Activated CD8-positive, alpha-beta memory T cell treated with anti-CD3 and anti-CD28 coated beads, Interleukin-2, amount 10 ng/mL, durations not matched to agents 7 days and 5 days (primary cell): ENCODE measurements at places on chromosomes 13 and 19. TPM values are rescaled to one million over a fixed set of nuclear protein-coding genes. Genes with fewer than 3 reads are reported as not detected.

The CYSLTR2 gene
- total RNA-seq: 4.0 TPM

The ZNF681 gene
- total RNA-seq: 3.8 TPM

The LGALS4 gene
- 2.4 TPM for total RNA-seq

The TEKTIP1 gene
- 5.7 TPM for total RNA-seq

The FCER2 gene
- 0.23 TPM for total RNA-seq

The PDCD5 gene
- total RNA-seq: 148 TPM

The MEIOSIN gene
- not detected for total RNA-seq

The SIGLEC11 gene
- not detected for total RNA-seq

The CNFN gene
- total RNA-seq: not detected

The NLRP5 gene
- not detected for total RNA-seq

The PTGIR gene
- 1.8 TPM for total RNA-seq

The ZNF534 gene
- not detected for total RNA-seq

The BEST2 gene
- not detected for total RNA-seq

The BCL3 gene
- total RNA-seq: 56.3 TPM

The ZNF266 gene
- total RNA-seq: 34.1 TPM

The SLITRK5 gene
- total RNA-seq: not detected

The TNNT1 gene
- total RNA-seq: 1.0 TPM

The MBD3L2 gene
- not detected for total RNA-seq

The ZNF66 gene
- total RNA-seq: 8.8 TPM

The GPC5 gene
- total RNA-seq: not detected

The NEK3 gene
- 2.8 TPM for total RNA-seq

The LILRB5 gene
- total RNA-seq: not detected

The TRIP10 gene
- total RNA-seq: 22.2 TPM

The CCNA1 gene
- total RNA-seq: 3.8 TPM

The PLVAP gene
- not detected for total RNA-seq

The CEACAM6 gene
- not detected for total RNA-seq

The SULT2B1 gene
- total RNA-seq: not detected

The ZNF222 gene
- 2.3 TPM for total RNA-seq

The KIR2DL3 gene
- total RNA-seq: 0.30 TPM

The TMPRSS9 gene
- not detected for total RNA-seq

The DCUN1D2 gene
- total RNA-seq: 29.1 TPM

The CYP4F2 gene
- not detected for total RNA-seq

The SLC46A3 gene
- total RNA-seq: 8.3 TPM

The HRC gene
- total RNA-seq: not detected

The DENND1C gene
- 100 TPM for total RNA-seq

The TJP3 gene
- 1.0 TPM for total RNA-seq

The UBE2L5 gene
- total RNA-seq: not detected

The COMP gene
- total RNA-seq: not detected

The CACTIN gene
- total RNA-seq: 33.7 TPM

The VAV1 gene
- 114 TPM for total RNA-seq

The ZIC5 gene
- total RNA-seq: not detected

The GAPDHS gene
- not detected for total RNA-seq

The ALOX5AP gene
- 184 TPM for total RNA-seq
